ENCODE measurements at places on chromosomes 5 and 9.
A peak's percentile ranks its signal among the peaks of the same experiment; 100 is the strongest.

GRCh38 chr9:27572918-27573633, at the start of gene C9orf72:
Gene C9orf72, minus strand, starts transcription at chr9:27573481. Its CDS starts 6,361 bp downstream, at chr9:27567120.
- DNase-seq = peak; percentile 87

DNA sequence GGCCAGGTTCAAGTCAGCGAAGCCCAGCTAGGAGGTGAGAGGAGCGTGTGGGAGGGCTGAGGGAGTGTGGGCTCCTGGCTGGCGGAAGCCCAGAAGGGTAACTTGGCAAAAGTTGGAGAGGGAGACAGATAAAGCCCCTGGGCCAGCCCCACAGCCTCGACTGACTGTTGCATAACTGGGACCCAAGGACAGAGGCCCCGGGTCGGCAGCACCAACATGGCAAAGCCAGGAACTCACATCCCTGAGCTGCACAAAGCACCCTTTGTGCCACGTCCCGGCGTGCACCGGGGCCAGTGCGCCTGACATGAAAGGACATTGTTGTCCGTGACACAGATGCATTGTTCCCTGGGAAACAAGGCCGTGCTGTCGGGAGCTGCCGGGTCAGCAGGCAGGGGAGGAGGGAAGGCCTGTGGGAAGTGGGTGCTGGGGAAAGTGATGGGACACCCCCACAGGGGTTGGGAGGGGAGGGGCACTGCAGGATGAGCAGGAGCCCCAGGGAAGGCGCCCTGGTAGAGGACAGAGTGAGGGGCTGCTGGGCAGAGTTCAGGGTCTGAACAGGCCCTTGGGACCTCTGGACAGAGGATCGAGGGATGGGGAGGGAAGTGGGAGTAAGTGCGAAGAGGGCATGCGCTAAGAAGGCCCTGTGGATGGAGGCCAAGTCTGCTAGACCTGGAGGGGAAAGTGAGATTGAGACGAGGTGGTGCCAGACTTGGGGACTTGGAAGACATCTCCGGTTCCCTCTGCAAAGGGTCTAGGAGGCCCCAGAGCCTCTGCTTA, 13.0 kb upstream of the DPM2 start:
- peak; percentile 20 for DNase-seq

DNA sequence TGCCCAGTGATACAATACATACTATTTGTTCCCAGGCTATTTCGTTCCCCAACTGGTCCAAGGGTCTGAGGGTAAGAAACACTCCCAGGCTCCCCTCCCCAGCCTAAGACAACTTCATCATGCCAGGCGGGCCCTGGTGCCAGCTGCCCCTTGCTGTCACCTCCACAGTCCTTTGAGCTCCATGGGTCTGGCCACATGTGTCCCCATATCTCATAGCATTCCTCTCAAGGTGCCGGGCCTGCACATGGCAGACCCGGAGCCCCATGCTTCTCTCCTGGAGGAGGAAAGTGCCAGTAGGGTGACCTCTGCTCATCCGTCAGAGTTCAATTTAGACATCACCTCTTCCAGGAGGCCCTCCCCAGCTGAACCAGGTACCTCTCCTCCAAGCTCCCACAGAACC, 120.5 kb downstream of the C5orf15 start:
- no peak for DNase-seq

DNA sequence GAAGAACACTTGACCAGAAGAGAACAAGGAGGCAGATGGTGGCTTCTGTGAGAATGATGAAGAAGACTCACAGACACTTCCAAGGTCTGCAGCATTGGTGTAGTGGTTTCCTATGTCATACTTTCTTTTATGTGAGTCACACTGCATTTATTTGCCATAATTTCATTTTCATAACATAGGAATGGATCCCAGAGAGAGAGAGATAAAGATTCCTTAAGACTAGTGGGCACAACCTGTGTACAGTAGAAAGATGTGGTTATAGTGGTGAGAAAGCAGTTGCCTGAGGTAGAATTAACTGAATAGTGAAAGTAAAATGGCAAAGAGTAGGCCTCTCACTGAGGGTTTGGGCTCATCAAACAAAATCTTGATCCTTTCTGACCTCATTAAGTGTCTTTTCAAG, 7.6 kb upstream of the CCDC152 start:
- no peak for DNase-seq

DNA sequence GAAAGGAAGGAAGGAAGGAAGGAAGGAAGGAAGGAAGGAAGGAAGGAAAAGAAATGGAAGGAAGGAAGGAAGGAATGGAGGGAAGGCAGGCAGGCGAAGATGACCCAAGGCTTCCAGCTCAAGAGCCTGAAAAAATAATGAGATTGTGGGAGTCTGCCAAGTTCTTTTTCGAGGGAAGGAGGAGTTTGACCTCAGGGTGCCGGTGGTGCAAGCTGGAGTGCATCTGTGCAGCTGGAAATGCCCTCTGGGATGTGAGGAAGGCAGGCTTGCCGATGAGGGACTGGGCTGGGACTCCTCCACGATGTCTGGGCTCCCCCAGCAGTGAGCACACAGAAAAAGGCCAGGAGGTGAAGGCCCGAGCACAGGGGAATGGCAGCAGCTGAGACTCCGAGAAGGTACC, 154.9 kb upstream of the DAPK1 start:
- no peak for DNase-seq

- DNase-seq = no peak
These were observed 708.8 kb downstream of the PTPRD start for GRCh38 chr9:9904041-9904440.

DNA sequence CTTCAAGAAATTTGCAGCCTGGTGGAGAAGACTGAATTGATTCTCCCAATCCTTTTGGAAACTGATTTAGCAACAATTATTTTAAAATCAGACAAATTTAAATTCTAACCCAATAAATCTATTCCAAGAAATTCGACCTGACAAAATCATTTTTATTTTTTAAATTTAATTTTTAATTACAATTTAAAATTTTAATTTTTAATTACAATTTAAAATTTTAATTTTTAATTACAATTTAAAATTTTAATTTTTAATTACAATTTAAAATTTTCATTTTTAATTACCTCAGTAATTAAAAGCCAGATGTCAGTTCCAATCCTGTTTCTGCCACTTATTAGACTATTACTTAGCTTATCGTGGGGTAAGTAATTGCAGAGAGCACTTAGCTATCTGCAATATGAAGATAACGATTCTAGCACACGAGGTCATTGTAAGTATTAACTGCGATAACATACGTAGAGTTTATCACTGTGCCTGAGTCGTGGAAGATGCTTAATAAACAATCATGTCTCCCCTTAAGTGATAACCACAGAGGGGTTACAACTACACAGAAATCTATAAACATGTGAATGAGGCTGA, 346.4 kb upstream of the SLC24A2 start:
- DNase-seq = no peak

Measured in activated naive CD4-positive, alpha-beta T cell treated with anti-CD3 and anti-CD28 coated beads for 36 hours (primary cell).